ENCODE measurements at places on chromosomes 3 and 15.

- DNase-seq, result no peak
Measured at GRCh38 chr15:20652914-20653313, 111.3 kb upstream of the GOLGA6L6 start.

- DNase-seq, result peak; percentile 51
Measured at GRCh38 chr3:108153451-108153981, 62.7 kb upstream of the CD47 start.

GRCh38 chr3:38007754-38008090 is 17.1 kb downstream of the VILL start:
- no peak for DNase-seq

DNA sequence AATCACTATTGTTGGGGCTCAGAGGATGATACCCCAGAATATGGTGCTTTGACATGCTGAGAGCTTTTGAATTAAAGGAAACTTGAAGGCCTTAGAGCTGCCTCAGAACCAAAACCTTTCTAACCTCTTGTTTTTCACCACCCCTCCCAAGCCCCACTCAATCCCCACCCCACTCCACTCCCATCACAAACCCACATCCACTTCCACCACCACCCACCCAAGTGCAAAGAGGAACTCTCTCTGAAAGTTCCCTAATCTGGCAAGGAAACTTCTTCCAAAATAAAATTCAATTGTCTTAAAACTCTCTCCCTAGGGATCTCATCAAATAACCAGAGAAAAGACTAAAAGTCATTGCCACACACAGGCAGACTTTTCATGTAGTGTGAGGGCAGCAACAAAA is 301.2 kb upstream of the ARHGEF26 start:
- no peak for DNase-seq

DNA sequence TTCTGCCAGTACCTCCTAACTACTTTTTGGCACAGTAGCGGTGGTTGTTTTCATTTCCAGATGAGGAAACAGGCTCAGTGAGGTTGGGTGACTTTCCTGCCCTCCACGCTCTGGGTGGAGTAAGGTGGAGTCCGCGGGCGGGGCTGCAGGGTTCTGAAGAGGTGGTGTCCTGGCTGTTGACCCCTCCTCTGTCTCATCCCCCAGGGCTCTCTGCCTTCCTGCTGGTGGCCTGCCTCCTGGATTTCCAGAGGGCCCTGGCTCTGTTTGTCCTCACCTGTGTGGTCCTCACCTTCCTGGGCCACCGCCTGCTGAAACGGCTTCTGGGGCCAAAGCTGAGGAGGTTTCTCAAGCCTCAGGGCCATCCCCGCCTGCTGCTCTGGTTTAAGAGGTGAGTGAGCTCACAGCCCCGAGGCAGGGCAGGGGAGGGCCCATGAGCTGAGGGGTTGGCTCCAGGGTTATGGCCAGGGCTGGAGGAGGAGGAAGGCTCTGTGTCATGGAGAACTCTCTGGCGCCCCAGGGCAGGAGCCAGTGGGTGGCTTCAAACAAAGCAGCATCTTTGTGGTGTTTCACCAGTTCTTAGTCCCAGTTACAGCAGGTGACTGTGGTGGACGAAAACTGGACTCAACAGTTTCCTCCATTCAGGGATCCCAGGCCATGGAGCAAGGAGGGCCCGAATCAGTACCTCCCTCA is 10.4 kb downstream of the SLC28A1 start:
- no peak for DNase-seq

- no peak for DNase-seq
Measured at GRCh38 chr3:34360713-34361112, 562.3 kb downstream of the PDCD6IP start.

GRCh38 chr3:197256836-197257444 is 41.5 kb downstream of the DLG1 start:
- DNase-seq, result no peak

DNA sequence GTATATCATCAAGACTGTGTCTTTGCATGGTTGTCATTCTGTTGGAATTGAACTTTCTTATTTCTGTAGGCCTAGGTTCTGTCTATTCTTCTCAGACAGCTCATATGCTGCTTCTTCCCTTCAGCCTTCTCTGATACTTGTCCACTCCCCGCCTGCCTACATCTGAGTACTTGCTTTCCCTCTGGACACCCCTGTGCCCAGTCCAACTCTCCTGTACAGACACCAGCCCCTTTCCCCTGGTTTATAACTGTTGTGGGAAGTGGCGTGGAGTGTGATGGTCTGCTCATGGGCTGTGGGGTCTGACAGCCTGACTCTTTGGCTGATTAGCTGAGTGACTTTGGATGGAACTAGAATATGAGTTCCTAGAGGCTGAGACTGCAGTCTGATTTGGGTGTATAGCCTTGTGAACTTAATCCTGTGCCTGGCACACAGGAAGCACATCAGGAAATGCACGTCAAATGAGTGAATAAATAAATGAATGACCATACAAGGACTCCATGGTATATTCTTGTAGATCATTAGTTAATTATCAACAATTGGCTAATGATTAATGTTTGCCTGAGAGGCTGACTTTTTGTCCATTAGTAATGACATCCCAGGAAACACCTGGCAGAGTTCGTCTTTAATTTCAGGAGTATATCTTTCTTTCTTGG is 11.8 kb downstream of the CACNA1D start:
- DNase-seq, result no peak

DNA sequence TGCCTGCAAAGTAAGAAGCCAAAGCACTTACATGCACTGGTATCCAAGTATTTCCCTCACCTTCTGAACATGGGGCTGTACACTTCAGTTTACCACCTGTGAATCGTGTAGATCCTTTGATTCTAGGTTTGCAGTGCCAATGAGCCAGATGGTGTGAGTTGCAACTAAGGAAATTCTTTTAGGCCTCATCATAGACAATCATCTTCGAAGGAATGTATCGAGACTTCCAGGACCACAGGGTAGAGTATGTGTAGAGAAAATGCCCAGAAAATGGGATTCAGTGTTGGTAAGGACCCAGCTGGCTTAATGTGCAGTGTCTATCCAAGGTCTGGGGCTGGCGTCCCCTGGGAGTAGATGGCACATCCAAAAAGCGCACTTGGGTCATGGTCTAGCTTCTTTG is 323.2 kb upstream of the TPM1 start:
- DNase-seq, result no peak

GRCh38 chr3:73315706-73316105 is 254.2 kb downstream of the EBLN2 start:
- no peak for DNase-seq

- DNase-seq, result no peak
Measured at GRCh38 chr3:165503825-165504224, 307.6 kb upstream of the SLITRK3 start.

GRCh38 chr15:64460724-64461720 is 644 bp downstream of the ZNF609 start:
- peak; percentile 74 for DNase-seq

DNA sequence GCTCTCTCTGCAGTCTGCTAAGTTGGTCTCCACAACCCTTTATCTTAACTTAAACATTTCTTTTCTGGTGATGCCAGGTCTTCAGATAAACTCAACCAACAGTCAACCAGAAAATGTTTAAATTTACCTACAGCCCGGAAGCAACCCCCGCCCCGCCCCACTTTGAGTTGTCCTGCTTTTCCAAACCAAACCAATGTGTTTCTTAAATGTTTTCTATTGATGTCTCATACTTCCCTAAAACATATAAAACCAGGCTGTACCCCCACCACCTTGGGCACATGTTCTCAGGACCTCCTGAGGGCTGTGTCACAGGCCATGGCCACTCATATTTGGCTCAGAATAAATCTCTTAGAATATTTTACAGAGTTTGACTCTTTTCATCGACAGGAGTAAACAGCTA is 13.2 kb upstream of the GPR160 start:
- no peak for DNase-seq

- DNase-seq, result no peak
Measured at GRCh38 chr15:25790000-25790660, 73.0 kb downstream of the ATP10A start.

DNA sequence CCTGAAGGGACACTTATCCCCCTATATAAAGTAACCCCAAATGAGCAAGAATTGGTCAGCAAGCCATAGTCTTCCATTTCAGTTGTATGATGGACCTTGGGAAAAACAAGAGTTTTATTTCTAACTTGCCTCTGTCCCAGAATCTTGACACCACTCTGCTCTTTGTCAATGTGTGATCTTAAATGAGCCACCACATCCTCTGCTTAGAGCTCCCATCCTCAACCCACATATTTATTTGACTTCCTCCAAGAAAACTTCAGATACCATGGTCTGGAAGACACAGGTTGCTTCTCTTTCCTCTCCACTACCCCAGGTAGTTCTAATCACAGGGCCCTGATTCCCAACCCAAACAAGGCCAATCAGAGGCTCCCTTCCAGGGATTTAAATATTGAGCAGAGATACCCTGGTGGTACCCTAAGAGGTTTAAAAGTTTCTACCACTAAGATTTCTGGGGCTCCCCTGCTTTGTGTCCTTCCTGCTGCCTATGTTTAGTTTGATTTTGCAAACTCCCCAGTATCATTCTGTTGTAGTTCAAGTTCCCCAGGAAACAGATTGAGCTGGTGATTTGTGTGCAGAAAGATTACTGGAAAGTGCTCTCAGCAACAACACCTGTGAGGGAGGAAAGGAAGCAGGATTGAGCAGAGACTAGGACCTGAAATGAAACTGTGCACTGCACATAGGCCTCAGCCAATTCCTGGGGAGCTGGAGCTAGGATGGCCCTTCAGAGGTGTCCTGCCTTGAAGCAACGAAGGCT is 64.3 kb downstream of the MTHFS start:
- DNase-seq, result no peak
